ENCODE measurements at places on chromosomes 1 and 21. TPM values are rescaled to one million over a fixed set of nuclear protein-coding genes. Genes with fewer than 3 reads are reported as not detected.

- no peak overlapping the region for H3K4me3 ChIP-seq
- H3K4me1 ChIP-seq: no peaks in the 10 kb centered on the region
- no peak overlapping the region for H3K27ac ChIP-seq
- DNase-seq: no peak
- no peaks in the 10 kb centered on the region for H3K36me3 ChIP-seq
Observed at GRCh38 chr1:242468784-242469183, 55.7 kb downstream of the PLD5 start.

- H3K4me3 ChIP-seq: no peak overlapping the region
- no peaks in the 10 kb centered on the region for H3K27me3 ChIP-seq
- H3K36me3 ChIP-seq: no peaks in the 10 kb centered on the region
- H3K4me1 ChIP-seq: no peaks in the 10 kb centered on the region
- H3K27ac ChIP-seq: no peak overlapping the region
Observed at GRCh38 chr1:210624722-210625121, 296.0 kb downstream of the HHAT start.

DNA sequence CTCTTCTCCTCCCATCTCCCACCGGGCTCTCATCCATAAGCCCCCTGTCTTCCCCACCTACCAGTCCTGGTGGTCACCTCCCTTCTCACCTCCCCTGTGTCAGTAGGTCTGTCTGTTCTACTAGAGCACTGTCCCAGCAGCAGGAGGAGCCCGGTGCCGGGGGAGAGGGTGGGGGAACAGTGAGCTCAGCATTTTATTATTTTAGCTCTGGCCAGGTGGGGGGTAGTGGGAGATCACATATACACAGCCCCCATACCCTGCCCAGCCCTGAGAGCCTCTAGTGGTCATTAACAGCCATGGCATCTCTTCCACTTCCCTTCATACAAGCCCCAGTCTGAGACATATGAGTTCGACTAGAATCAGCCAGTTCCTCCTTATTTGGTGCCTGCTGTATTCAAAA is at the start of gene TMOD4:
TSS of gene TMOD4 (minus strand) at position 119 of the 400 bp plus-strand sequence. CDS start 1,106 bp downstream, outside the sequence.
- H3K36me3 ChIP-seq: peaks cover 35% of the 10 kb centered on the region
- H3K4me3 ChIP-seq: no peak within 1 kb of the TSS
- DNase-seq: no peak
- no peaks in the 10 kb centered on the region for H3K27me3 ChIP-seq

DNA sequence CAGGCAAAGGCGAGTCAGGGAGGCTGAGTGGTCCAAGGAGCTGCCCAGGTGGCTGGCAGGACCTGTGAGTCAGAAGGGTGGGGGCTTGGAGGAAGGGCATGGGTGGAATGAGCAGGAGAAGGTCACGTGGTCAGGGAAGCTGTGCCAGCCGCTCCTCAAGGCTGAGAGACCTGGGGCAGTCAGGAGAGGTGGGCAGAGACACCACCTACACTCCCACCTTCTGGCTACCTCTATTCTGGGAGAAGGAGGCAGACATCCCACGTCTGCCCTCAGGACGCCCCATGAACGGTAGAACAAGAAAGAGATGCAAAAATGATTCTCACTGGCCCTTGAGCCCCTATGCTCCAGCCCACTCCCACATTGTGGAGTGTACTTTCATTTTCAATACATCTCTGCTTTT is 151.8 kb upstream of the RAB4A start:
- no peak for DNase-seq
- H3K27me3 ChIP-seq: peaks cover 26% of the 10 kb centered on the region
- no peak overlapping the region for H3K4me3 ChIP-seq
- H3K27ac ChIP-seq: no peak overlapping the region
- H3K4me1 ChIP-seq: no peaks in the 10 kb centered on the region
- no peaks in the 10 kb centered on the region for H3K36me3 ChIP-seq

TNNT2 gene
- 1.4 TPM for total RNA-seq

MYOG gene
- not detected for total RNA-seq

TSPEAR gene
- total RNA-seq: not detected

MAP3K21 gene
- total RNA-seq: not detected
